ENCODE measurements at places on chromosomes 2 and 18.

DNA sequence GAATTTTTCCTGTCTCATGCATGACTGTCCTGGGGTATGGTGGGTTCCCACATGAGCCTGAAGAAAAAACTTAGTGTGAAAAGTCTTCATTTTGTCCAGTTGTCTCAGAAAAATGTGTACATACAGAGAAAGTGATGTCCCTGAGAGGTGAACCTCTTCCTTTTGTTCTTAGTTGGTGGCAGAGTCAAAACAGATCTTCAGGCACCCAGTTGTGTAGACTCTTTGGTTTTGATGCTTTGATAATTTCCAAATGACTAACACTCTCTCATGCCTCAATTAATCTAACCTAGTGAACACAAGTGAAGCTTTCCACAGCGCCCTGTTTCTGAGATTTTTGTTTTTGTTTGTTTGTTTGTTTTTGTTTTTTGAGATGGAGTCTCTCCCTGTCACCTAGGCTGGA, 273.5 kb downstream of the PIK3C3 start:
- no peak for DNase-seq

GRCh38 chr2:2183717-2184116, 147.4 kb downstream of the MYT1L start:
- DNase-seq, result no peak

DNA sequence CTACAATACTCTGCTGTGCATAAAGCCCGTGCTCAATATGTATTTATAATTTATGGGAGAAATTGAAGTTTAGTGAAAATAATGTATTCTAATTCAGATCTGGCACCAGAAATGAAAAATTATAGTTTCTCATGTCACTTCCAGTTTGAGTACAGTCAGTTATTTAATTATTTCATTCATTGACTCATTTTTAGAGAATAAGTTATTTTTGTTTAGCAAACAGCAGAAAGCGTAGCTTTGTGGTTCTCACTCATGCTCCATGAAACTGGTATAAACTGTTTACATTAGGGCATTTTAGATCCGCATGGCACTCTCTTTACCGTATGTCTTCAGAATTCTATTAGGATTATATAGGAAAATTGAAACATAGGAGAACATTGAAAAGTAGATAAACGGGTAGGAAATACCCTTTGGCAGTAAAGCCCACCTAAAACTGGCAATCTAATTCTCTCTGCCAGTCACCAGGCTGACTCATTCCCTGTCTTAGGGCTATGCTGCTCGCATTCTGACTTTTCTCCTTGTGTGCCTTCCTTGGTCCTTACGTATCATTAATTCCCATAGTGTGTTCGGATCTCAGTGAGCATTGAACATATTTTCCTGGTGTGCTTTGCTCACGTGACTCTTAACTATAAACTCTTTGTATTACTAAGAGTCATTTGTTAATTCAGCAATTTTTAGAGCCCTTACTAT, 106.0 kb downstream of the ZNF236 start:
- no peak for DNase-seq

DNA sequence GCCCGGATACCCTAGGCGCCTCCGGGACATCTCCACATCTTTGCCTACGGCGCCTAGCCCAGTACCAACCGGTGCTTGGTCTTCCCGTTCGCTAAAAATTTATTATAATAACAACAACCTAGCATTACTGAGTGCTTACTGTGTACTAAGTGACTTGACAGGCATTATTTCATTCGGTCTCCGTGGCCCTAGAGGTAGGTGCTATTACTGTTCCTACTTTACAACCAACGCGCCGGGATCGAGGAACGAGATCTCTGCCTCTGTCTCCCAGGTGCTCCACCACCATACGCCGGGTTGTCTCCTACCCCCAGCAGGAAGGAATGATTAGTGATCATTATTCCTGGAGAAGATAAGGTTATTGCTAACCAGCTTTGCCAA, 657 bp upstream of the BIN1 start:
- no peak for DNase-seq

DNA sequence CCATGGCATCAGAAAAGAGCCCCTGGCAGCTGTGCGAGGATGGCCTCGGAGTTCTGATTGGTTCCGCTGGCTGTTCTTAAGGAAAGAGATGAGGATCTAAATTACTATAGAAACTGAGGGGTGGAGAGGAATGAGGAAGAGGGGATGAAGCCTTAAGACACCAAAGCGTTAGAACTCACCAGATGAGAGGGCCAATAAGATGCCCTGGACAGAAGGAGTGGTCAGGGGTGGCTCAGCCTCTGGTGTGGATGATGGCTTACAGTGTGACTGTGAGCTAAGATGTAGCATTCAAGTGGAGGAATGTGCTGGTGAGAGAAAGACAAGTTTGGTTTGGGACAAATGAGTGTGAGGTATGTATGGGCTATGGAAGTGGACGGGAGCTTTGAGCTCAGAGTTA, 97.8 kb downstream of the ZFP36L2 start:
- DNase-seq, result no peak
